ENCODE measurements at places on chromosomes 7 and 10. TPM values are rescaled to one million over a fixed set of nuclear protein-coding genes. Genes with fewer than 3 reads are reported as not detected.

DNA sequence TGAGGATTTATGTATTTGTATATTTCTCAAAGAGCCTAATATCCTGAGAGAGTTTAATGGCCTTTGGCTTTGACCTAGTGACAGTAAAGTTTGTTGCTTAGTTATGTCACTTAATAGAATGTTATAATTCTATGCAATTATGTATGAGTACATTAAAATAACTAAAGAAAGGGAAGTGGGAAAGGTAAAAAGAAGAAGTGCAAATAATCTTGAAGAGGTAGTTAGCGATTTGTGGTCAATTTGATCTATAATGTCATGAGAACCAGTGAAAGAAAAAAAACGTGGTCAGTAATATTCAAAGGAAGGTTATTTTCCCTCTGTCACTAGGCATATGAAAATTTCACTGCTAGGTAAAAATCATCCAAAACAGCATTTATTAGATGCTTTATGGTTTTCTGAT, 143.4 kb upstream of the LSM8 start:
- no peak for DNase-seq

GRCh38 chr7:137804836-137805235, 41.9 kb downstream of the DGKI start:
- no peak for DNase-seq

DNA sequence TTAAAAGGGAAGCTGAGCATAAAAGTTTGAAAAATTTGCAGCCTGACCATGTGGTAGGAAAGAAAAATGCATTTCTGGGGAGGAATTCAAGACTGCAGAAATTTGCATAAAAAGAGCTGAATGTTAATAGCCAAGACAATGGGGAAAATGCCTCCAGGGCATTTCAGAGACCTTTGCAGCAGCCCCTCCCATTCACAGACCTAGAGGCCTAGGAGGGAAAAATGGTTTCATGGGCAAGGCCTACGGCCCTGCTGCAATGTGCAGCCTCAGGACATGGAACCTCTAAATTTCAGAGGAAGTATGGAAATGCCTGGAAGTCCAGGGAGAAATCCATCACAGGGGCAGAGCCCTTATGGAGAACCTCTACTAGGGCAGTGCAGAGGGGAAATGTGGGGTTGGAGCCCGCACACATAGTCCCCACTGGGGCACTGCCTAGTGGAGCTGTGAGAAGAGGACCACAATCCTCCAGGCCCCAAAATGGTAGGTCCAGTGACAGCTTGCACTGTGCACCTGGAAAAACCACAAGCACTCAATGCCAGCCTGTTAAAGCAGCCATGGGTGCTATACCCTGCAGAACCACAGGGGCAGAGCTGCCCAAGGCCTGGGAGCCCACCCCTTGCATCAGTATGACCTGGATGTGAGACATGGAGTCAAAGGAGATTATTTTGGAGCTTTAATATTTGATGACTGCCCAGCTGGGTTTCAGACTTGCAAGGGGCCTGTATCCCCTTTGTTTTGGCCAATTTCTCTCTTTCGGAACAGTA, 243.8 kb downstream of the DNAJB9 start:
- no peak for DNase-seq

- DNase-seq: no peak
These were observed 212.8 kb downstream of the ADARB2 start for GRCh38 chr10:1524540-1524939.

DNA sequence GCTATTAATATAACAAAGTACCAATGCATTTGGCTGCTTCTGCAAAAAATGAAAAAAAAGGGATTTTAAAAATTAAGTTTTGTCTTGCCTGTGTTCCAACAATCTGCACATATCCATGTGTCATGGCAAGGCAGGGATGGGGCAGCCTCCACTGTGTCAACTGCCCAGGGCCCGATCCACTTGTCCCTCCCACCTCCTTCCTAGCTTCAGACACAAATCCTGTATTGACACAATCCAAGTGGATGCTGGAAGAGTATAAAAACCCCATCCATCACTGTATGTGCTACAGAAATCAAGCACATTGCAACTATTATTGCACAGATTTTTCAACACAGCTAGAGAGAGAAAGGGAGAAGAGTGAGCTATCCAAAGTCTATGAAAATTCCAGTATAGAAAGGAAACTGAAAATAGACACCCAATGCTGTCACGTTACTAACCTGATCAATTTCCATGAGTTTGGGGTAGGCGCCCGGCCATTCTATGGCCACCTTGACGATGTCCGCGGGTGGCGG, 106.4 kb downstream of the ELMO1 start:
- no peak for DNase-seq

- DNase-seq: no peak
These were observed 121.9 kb upstream of the C7orf33 start for GRCh38 chr7:148468700-148469098.

- DNase-seq: no peak
These were observed 961.5 kb downstream of the PCDH15 start for GRCh38 chr10:53839440-53840039.

DNA sequence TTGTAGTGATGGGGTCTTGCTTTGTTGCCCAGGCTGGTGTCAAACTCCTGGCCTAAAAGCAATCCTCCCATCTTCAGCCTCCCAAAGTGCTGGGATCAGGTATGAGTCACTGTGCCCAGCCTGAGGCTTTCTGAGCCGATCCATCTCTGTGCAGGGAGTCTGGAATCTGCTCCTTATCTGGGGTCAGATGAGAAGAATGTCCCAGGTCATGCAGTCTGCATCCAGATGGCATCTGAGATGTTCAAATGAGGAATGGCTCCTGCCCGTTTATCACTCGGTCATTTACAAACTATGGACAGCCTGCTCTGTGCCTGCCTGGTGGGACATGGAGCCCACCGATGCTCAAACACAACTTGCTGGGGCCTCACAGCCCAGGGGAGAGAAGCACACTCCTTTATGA, 11.1 kb upstream of the SLC18A3 start:
- no peak for DNase-seq

- no peak for DNase-seq
These were observed 137.5 kb upstream of the TCF7L2 start for GRCh38 chr10:112812586-112812985.

DNA sequence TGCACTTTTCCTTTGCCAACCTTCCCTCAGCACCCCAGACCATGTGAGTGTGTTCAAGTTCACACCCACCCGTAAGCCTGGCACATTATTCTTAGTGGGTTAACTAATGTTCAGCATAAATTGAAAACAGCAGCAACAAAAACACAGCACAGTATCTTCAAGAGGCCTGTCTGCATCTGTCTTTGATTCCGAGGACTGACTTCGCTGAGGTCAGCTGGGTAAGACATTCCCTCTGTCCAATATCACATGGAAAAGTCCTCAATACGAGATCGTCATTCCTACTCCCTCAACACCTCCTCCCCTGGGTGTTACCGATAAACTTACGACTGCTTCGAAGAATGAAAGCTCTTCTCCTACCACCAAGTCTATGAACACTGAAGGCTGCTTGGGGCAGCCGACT, 218.8 kb downstream of the SFMBT2 start:
- DNase-seq: no peak

DNA sequence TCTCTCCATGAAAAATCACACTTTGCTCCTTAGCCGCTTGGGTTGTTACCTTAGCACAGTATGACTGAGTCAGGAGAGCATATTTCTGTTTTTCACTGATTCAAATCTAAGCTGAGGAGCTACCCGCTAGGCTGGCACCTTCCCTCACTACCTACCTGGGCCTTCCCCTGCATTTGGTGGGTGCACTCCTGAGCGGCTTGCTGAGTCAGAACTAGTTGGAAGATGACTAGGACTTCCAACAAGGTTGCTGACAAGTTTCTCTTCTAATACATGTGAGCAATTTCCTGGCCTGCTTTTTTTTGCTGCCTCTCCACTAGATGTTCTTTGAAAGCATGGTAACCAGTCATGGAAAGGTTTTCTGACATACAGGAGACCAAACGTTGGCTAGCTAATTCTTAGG, 43.8 kb upstream of the SEC61G start:
- peak; percentile 83 for DNase-seq

DNA sequence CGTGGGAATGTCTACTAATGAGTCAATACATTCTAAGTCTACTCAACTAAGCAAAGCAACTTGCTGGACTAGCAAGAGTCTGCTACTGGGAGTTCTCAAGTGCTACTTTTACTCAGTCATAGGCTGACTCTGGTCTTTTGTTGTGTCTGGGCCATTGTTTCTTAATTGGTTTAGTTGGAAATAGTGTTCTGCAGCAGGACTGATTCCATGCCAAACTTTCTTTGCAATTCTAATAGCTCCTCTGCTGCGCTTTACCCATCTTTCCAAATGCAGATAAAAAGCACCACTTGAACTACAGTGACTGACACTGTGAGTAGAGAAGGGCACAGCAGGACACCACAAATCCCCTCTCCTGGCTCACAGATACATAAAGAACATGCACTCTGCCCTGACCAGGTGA, 125.7 kb downstream of the CD36 start:
- DNase-seq: no peak

GRCh38 chr7:156034397-156034796, 222.1 kb upstream of the SHH start:
- no peak for DNase-seq

GRCh38 chr7:99121496-99122021, 22.3 kb downstream of the SMURF1 start:
- no peak for DNase-seq

DNA sequence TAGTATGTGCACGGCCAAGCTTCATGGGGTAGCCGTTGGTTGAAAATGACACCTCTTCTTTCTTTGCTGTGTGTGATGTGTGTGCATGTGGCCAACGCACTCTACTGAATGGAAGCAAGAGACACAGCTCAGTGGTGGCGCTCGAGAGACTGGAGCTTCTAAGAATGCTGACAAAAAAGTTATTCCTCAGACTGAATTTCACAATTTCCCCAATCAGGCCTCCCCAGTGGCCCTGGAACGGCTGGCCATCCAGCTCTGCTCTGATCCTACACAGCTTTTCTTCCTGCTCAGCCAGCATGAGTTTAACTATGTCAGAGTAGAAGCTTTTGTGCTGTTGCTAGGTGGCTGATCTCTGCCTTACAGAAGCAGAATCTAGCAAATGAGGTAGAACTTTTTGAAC, 186.7 kb upstream of the PLXDC2 start:
- no peak for DNase-seq

DNA sequence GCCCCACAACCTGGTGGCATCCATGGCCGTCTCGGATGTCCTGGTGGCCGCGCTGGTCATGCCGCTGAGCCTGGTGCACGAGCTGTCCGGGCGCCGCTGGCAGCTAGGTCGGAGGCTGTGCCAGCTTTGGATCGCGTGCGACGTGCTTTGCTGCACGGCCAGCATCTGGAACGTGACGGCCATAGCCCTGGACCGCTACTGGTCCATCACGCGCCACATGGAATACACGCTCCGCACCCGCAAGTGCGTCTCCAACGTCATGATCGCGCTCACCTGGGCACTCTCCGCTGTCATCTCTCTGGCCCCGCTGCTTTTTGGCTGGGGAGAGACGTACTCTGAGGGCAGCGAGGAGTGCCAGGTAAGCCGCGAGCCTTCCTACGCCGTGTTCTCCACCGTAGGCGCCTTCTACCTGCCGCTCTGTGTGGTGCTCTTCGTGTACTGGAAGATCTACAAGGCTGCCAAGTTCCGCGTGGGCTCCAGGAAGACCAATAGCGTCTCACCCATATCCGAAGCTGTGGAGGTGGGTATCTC, 1.1 kb downstream of the HTR5A start:
- no peak for DNase-seq

GRCh38 chr10:107971411-107971810, 806.9 kb upstream of the SORCS1 start:
- DNase-seq: peak; percentile 71

GRCh38 chr7:39130857-39131526, 153.3 kb downstream of the POU6F2 start:
- DNase-seq: no peak

DNA sequence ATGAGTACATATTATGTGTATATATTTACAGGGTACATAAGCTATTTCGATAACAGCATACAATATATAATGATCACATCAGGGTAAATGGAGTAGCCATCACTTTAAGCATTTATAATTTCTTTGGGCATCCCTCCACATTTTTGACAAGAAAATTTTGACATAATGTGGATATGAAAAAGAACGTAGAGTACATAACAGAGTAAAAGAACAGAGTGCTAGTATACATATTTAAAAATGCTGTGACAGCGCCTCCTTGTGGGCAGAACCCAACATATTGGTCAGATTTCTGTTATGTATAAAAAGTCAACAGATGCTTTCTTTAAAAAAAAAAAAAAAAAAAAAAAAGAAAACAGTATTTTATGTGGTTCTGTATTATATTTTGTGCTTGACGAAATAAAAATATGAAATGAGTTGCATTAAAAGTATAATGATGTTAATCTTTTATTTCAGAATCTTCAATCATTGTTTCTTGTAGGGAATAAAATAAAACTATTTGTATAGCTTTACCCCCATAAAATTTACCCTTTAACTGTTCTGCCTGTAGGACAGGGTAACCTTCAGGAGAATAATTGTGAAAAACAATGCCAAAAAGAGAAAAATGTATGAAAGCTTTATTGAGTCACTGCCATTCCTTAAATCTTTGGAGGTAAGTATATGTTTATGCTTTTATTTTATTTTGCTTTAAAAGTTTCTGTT, 18.3 kb upstream of the HBP1 start:
- peak; percentile 29 for DNase-seq

GRCh38 chr7:143519411-143520131, 41.9 kb downstream of the TAS2R41 start:
- peak; percentile 58 for DNase-seq

GRCh38 chr7:131322861-131323260, 4.8 kb upstream of the MKLN1 start:
- no peak for DNase-seq

GRCh38 chr7:25255611-25256332, 27.5 kb upstream of the NPVF start:
- DNase-seq: no peak

GRCh38 chr10:47164126-47164799, 135.7 kb upstream of the GDF10 start:
- DNase-seq: peak; percentile 73

DNA sequence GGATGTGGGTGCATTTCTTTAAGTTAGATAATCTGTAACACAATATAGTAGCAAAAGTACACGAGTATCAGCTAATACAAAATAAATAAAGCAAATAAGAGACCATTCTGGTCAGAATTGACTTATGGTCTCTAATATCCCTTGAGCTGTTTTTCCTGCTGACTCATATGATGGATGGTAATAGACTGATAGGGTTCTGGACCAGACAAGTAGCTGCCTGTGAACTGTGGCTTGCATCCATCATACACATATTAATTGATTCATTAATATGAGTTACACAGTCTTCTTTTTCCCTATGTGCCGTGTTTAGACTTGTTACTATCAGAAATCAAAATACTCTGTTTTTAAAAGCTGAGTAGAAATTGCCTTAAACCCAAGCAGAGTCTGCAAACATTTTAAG, 762.8 kb downstream of the GATA3 start:
- peak; percentile 75 for DNase-seq

TDRD1 gene
- 0.03 TPM for polyA plus RNA-seq

KLLN gene
- 0.16 TPM for polyA plus RNA-seq

SLC16A12 gene
- polyA plus RNA-seq: 0.04 TPM

BAMBI gene
- 2.9 TPM for polyA plus RNA-seq

MOGAT3 gene
- polyA plus RNA-seq: not detected

PLEKHS1 gene
- polyA plus RNA-seq: not detected

PLXNA4 gene
- polyA plus RNA-seq: not detected

KIAA1217 gene
- 4.1 TPM for polyA plus RNA-seq

GPR15LG gene
- not detected for polyA plus RNA-seq

FZD1 gene
- polyA plus RNA-seq: 1.5 TPM

GDF10 gene
- not detected for polyA plus RNA-seq

SPDYE9 gene
- not detected for polyA plus RNA-seq

All from foreskin keratinocyte (primary cell).